ENCODE measurements at places on chromosomes 7 and 10.

DNA sequence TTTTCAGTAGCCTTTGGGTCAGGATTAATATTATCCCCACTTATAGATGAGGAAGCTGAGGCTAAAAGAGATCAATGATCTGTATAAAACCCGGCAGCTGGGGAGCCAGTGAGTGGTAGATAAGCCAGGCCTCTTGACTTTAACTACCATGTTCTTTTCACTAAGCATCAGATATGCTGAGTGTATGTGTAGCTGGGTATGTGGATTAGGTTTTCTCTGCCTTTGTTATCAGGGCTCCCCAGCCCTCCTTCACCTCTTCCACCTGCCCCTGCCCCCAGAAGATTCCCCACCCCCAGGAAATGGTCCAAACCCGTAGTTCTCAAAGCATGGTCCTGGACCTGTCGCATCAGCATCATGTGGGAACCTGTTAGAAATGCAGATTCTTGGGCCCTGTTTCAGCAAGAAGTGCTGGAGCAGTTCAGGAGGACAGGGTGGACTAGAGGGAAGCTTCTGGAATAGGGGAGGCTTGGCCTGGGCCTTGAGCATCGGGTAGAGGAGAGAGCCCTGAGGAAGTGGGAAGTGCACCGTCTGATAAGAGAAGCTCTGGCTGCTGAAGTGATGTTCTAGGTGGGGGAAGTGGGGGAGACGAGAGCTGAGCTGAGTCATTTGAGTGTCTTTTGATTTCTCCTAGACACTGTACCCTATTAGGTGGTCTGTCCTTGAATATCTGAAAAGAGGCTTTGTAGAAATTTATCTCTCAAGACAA, 101.3 kb downstream of the HIF1AN start:
- no peak for DNase-seq

GRCh38 chr10:113093188-113094113, 143.4 kb downstream of the TCF7L2 start:
- DNase-seq: no peak

GRCh38 chr10:69697006-69697405, 67.0 kb downstream of the FAM241B start:
- no peak for DNase-seq

DNA sequence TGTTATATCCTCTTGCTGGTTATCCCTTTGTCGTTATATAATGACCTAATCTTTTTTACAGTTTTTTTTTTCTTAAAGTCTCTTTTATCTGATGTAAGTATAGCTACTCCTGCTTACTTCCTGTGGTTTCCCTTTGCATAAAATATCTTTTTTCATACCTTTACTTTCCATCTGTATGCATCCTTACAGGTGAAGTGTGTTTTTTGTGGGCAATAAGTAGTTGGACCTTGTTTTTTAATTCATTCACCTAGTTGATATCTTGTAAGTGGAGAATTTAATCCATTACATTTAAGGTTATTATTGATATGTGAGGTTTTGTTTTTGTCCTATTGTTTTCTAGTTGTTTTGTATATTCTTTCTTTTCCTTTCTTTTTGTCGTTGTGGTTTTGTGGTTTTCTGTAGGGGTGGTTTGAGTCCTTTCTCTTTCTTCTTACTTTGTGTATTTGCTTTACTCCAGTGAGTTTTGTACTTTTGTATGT, 168.6 kb downstream of the MLLT10 start:
- DNase-seq: no peak

DNA sequence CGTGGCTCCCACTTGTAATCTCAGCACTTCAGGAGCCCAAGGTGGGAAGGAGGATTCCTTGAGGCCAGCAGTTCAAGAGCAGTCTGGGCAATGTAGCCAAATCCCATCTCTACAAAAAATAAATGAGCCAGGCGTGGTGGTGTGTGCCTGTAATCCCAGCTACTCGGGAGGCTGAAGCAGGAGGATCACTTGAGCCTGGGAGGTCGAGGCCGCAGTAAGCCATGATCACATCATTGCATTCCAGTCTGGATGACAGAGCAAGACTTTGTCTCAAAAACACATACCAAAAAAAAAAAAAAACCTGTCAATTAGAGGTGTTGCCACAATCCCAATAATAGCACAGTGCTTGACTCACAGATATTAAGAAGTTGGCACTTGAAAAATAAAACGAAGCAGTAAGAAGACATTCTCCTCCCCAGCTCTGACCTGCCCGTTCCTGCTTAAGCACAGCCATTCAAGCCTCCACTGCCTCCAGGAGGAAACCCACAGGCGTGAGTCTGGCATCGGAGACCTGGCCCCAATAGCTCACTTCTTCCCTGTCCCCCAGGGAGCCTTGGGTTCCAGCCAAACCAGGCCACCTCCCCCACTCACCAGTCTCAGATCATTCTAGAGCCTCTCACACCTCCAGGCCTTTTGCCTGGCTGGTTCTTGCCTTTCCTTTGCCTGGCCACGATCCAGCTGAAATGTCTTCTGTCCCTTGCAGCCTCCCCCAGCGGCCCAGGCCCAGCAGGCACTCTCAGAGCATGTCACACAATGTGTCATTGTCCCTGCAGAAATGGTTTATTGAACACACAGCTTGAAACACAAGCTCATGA, 45.3 kb upstream of the GTF2I start:
- peak; percentile 23 for DNase-seq

- no peak for DNase-seq
These were observed 211.3 kb upstream of the PPP2R2D start for GRCh38 chr10:131689486-131689885.

DNA sequence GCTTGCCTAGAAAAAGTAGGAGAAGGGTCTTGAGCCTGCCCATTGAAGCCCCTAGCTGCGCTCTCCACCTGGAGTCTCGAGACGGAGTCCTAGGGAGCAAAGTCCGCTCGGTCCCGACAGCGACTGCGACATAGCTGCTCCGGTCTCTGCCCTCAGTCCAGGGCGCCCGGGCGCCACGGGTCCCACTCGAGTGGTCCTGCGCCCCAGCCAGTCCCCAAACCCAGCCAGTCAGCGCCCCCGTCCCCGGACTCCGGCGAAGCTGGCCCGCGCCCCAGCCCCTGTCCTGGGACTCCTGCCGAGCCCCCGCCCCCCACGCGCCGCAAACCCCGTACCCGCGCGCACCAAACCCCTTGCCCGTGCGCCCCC, 490 bp downstream of the TNS3 start:
- no peak for DNase-seq

DNA sequence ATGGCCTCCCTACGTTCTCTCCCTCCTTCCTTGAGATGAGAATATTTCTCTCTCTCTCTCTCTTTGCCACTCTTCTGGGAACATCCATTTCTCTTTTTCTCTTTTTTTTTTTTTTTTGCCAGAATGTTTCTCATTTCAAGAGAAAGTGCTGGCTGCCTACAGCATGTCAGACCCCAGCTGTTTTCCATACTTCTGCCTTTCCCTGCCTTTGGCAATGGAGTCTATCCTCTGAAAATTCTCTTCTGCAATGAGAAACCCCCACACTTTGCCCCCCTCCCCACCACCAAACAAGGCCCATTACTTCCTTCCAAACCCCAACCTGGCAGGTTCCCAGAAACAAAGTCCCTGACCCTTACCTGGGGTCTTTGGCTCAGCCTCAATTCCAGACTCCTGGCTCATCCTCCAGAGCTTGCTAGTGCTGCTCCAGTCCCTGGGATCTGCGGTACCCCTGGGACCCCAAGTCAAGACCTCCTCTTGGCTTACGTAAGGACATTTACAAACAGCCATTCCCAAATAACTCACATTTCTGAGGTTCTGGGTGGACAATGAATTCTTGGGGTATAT, 17.4 kb upstream of the CCL26 start:
- no peak for DNase-seq

- no peak for DNase-seq
These were observed 167.5 kb upstream of the MEOX2 start for GRCh38 chr7:15853832-15854470.

DNA sequence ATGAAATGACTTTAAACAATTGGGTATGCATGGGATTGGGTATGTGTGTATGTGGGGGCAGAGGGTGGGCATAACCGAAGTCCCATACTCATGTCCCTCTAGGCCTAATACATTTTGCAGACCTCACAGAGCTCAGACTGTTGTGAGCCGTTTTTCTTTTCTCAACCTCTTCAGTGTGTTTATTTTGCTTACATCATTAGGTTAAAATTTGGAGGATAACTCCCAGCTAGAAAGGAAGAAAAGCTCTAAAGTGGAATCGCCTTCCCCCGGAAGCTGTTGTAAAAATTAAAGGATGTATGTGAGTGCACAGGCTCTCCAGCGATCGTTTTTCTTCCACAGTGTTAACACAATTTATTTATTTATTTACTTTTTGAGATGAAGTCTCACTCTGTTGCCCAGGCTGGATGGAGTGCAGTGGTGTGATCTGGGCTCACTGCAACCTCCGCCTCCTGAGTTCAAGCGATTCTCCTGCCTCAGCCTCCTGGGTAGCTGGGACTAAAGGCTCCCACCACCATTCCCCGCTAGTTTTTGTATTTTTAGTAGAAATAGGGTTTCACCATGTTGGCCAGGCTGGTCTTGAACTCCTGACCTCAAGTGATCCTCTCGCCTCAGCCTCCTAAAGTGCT, 1.5 kb upstream of the H2AZ2 start:
- no peak for DNase-seq

DNA sequence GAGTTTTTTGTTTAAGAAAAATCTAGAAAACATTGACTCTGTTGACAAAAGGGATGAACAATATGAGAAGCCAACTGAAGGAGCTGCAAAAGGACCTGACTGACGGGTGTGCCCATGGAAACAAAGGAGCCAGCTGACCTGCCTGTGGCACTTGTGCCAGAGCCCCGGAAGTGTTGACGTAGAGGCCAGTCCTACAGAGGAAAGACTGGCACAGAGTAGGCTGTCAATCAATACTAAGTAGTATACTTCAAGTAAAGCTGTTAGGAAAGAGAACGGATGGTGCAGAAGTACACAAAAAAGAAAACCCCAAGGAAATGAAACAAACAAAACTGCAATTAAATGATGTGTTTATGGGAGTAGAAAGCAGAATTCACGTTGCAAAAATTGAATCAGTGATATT, 19.0 kb upstream of the ABI1 start:
- DNase-seq: no peak

- DNase-seq: no peak
These were observed 621.3 kb downstream of the KCNMA1 start for GRCh38 chr10:77016278-77016815.

GRCh38 chr10:122549636-122550035, 10.9 kb upstream of the DMBT1 start:
- DNase-seq: no peak

DNA sequence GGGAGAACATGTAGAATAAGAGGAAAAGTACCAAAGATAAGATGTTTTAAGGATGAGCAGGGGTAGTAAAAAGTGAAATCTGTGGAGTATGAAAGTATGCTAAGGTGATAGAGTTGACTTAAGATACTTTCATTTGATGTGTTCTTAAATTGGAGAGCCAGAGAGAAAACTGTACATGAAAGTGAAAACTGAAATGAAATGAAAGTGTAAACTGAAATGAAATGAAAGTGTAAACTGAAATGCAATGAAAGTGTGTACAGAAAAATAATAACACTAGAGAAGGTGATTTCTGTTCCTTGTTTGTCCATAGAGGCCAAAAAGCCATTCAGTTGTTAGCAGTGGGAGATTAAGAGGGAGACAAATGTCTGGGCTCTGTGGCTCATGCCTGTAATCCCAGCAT, 17.5 kb downstream of the AHR start:
- DNase-seq: no peak

DNA sequence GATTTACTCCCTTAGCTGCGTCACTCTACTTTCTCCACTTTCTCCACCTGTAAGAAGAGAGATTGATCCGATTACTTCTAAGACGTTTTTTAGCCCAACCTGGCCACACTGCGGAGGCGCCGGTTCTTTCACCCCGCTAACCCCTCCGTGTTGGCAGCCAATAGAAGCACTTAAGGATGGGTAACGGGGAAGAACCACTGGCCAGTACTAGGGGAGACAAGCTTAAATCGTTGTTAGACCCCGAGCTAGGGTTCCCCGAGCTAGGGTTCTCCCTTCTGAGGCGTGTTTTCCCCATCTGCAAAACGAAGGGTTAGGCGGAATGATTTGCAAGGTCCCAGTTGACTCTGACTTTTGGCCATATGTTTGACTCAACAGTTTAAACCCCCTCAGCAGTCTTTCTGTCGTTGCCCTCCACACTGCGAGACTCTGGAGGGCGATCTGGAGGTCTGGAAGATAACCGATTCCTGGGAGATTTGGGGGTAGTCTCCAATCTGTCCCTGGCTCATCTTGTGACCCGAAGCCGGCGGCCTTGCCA, 644 bp downstream of the UMAD1 start:
- no peak for DNase-seq

GRCh38 chr10:34430685-34431084, 384.4 kb downstream of the PARD3 start:
- no peak for DNase-seq

GRCh38 chr7:1513657-1514095, 9.5 kb upstream of the INTS1 start:
- no peak for DNase-seq

DNA sequence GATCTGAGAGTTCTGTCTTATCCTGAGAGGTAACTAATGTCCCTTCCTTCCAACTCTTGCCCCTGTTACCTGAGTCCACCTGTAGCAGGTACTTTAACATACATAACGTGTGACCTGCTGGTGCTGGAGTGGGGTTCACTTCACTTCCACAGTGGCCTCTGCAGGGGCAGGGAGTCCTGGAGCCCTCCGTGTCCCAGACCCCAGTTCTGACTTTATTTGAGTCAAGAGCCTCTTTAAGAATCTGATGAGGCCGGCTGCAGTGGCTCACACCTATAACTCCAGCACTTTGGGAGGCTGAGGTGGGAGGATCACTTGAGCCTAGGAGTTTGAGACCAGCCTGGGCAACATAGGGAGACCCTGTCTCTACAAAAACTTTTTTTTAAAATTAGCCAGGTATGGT, 117.0 kb upstream of the RET start:
- DNase-seq: no peak

DNA sequence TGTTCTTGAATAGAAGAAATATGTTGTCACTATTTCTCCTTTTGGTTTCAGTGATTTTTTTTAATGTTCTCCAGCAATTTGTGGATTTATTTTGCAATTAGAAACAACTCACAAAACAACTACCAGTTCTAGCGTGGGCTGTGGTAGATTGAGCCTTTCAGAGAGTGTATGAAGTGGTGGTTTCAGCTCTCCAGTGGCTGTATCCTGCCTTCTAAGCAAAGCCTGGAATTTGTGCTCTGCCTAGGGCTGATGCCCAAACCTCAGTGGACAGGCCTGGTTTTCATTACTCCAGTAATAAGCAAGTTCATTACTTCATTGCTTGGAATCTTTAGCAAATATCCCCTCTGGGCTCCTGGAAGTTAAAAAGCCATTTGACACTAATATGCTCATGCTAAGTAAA, 35.9 kb downstream of the APBB1IP start:
- DNase-seq: no peak

GRCh38 chr10:65779985-65780384, 1145.9 kb upstream of the LRRTM3 start:
- DNase-seq: no peak

DNA sequence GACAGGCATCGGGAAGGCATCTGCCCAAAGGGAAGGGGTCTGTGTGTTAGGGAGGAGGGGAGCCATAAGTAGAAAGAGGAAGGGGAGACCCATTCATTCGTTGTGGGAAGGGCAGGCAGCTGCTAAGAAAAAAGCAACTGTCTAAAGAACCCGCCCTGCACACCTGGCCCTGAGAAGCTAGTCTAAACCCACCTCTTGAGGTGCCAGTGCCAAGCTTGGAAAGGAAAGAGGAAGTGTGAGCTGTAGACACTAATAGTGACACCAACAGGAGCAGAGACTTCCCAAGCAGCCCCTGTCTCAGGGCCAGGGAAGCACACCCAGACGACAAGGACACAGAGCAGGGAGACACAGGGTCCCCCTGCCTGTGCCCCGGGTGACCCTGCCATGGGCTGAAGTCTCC, 40.8 kb upstream of the PRSS58 start:
- no peak for DNase-seq

Data from putamen (tissue), 1 donor.